Gastrocnemius medialis (tissue), 4 donors: ENCODE measurements at places on chromosomes 7 and 10. TPM values are rescaled to one million over a fixed set of nuclear protein-coding genes. Genes with fewer than 3 reads are reported as not detected.

DNA sequence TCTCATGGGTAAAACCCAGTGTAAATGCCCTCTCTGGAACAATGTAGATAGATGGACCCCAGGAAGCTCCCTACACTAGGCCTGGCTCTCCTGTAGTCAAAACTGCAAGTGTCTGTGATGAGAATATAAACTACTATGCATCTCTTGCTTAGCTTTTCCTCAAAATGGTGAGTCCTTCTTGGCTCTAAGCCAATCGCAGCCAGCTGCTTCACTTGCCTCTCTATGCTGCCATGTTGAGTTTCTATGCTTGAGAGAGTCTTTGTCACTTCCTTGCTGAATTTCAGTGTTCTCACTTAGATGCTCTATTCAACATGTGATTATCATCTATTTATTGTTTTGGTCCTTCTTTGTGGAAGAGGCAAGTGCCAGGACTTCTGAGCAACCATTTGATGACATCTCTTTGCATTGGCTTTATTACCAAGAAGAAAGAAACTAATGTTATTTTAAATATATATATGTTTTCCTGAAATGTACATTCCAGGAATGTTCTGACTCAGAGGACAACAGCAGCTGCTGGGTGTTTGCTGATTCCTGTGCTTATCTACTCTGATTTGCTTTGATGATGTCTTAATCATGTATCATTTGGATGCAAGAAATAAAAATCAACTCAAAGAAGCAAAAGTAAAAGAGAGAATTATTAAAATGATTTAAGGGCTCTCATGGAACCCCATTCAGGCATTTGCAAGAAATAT lies 16.6 kb downstream of the TAS2R40 start:
- no peak overlapping the region for H3K4me3 ChIP-seq
- H3K27ac ChIP-seq: no peak overlapping the region
- DNase-seq: no peak
- H3K4me1 ChIP-seq: peaks cover 4% of the 10 kb centered on the region
- no peaks in the 10 kb centered on the region for H3K27me3 ChIP-seq
- H3K36me3 ChIP-seq: no peaks in the 10 kb centered on the region

DNA sequence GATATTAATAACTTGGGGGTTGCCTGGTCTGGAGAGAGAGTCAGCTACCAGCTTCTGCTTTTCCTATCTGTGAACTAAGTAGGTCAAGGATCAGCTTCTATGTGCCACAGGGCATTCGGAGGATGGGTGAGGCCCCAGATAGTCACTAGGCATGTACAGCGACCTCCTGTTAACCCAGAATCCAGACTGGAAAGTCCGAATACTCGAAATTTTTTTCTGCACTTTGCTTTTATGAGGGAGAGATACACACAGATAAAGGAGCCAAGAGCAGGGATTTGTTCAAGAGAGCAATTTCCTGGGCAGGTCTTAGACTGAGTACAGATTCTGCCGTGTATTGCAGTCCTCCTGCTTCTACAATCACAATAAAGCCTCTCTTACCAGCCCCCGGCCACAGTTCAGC lies 54.2 kb downstream of the EMX2 start:
- no peaks in the 10 kb centered on the region for H3K27me3 ChIP-seq
- H3K36me3 ChIP-seq: no peaks in the 10 kb centered on the region
- no peak overlapping the region for H3K4me3 ChIP-seq
- no peaks in the 10 kb centered on the region for H3K4me1 ChIP-seq

GRCh38 chr10:4670737-4671136 lies 155.3 kb upstream of the AKR1E2 start:
- peak overlapping the region; percentile 42 for H3K27ac ChIP-seq
- no peak overlapping the region for H3K4me3 ChIP-seq
- no peaks in the 10 kb centered on the region for H3K27me3 ChIP-seq
- no peak for DNase-seq
- peaks cover 7% of the 10 kb centered on the region for H3K4me1 ChIP-seq

GRCh38 chr10:78867555-78867939 lies 201.2 kb upstream of the ZMIZ1 start:
- H3K4me3 ChIP-seq: no peak overlapping the region
- no peaks in the 10 kb centered on the region for H3K27me3 ChIP-seq
- H3K27ac ChIP-seq: no peak overlapping the region

DNA sequence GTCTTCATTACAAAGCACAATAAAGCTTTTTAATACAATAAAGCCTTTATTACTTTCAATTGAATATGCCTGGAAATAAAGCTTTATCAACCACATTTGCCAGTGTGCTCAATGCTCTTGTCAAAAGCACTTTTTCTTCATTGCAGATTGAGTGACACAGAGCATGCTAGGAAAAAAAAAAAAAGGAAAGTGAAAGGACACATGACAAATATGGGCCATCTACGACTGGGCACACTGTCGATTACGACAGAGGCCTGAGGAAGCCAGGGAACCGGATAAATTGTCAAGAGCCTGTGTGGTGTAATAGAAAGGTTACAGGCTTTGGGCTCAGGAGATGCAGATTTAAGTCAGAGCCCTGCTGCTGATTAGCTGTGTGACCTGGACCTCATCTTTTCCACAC lies 84.8 kb upstream of the LRGUK start:
- no peaks in the 10 kb centered on the region for H3K27me3 ChIP-seq
- no peak overlapping the region for H3K27ac ChIP-seq
- H3K36me3 ChIP-seq: no peaks in the 10 kb centered on the region
- no peak for DNase-seq
- H3K4me3 ChIP-seq: no peak overlapping the region
- H3K4me1 ChIP-seq: no peaks in the 10 kb centered on the region

DNA sequence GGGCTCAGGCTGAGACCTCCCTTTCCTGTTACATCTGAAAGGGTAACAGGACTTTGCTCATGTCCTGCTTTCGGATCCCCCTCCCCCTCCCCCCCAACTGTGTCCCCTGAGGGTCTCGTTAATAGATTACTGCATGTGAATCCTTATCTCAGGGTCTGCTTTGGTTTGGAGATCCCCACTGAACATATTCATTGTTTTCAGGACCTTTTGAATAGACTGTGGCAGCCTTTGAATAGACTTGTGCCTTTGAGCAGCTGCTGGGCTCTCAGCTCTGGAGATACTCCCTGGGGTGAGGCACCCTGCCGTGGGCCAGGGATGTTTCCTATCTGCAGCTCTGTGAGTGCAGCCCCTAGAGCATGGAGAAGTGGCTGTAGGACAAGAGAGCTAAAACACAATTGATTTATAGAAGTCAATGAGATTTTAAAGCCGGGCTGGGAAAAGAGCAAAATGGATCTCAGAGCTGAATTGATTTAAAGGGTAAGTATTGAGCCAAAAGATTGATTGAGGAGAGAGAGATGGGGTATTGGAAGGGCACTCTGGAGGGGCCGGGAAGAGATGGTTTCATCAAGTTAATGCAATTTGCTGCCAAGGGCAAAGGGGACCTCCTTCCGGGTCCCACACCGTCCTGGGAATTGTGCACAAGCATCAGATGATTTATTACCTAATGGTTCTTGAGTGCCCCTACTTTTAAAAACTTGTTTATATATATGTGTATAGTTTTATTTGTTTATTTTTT lies 9.9 kb downstream of the ARHGAP22 start:
- no peaks in the 10 kb centered on the region for H3K36me3 ChIP-seq
- no peaks in the 10 kb centered on the region for H3K4me1 ChIP-seq
- no peak overlapping the region for H3K27ac ChIP-seq
- no peak for DNase-seq
- H3K27me3 ChIP-seq: no peaks in the 10 kb centered on the region
- H3K4me3 ChIP-seq: no peak overlapping the region

DNA sequence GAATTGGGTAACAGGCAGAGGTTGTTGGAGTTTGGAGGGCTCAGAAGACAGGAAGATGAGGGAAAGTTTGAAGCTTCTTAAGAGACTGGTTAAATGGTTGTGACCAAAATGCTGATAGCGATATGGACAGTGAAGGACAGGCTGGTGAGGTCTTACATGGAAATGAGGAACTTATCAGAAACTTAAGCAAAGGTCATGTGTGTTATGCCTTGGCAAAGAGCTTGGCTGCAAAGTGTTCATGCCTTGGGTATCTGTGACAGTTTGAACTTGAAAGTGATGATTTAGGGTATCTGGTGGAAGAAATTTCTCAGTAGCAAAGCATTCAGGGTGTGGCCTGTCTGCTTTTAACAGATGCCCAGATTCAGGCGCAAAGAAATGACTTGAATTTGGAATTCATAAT lies 64.5 kb upstream of the EEPD1 start:
- no peak overlapping the region for H3K4me3 ChIP-seq
- H3K4me1 ChIP-seq: peaks cover 4% of the 10 kb centered on the region
- H3K27ac ChIP-seq: no peak overlapping the region
- no peaks in the 10 kb centered on the region for H3K27me3 ChIP-seq
- DNase-seq: no peak

DNA sequence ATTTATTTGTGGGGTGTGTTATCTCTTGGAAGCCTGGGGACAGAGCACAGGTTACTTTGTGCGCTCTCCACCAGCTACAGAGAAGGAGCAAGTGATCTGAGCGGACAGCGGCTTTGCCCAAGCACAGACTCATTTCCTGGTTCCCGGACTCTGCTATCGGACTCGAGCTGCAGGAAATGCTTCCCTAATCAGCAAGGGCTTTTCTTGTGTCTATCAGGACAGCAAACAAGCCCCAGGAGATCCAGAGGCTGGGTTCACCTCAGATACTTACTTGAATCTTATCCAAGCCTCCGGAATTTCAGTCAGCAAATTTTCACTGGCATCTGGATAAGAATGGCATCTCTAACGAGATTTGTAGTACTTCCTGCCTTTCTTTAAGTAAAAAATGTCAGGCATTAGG lies 27.8 kb downstream of the MRC1 start:
- no peak for DNase-seq
- no peak overlapping the region for H3K27ac ChIP-seq
- H3K36me3 ChIP-seq: no peaks in the 10 kb centered on the region
- H3K4me3 ChIP-seq: peak overlapping the region; percentile 2
- H3K4me1 ChIP-seq: peaks cover 5% of the 10 kb centered on the region

DNA sequence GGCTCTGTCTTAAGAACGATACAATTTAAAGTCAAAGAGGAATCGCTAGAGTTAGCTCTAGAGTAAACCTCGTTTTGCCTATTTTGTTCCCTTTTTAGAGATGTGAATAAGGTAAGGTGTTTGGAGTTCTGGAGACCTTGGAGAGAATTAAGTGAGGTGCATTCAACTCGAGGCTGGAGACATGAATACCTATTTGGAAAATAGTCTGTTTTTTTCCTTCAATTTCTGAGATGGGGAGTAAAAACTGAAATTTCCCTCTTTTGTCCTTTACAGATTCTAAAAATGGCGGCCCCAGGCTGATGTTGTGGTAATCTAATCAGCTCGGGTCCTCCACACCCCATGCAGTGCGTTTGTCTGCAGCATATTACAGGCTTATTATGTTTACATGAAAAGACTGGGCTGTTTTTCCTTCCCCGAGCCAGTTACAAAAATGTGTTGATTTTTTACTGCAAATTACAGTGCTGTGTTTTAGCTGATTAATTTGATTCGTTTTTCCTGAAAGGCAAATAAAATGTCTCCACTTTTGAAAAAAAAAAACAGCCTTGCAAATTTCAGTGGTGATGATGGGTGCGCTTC lies 1.5 kb downstream of the KMT2E start:
- peak overlapping the region; percentile 100 for H3K27ac ChIP-seq
- peaks cover 53% of the 10 kb centered on the region for H3K4me1 ChIP-seq
- H3K36me3 ChIP-seq: no peaks in the 10 kb centered on the region
- H3K27me3 ChIP-seq: no peaks in the 10 kb centered on the region
- peak overlapping the region; percentile 88 for H3K4me3 ChIP-seq
- peak; percentile 33 for DNase-seq

- no peak overlapping the region for H3K27ac ChIP-seq
- H3K4me3 ChIP-seq: no peak overlapping the region
- DNase-seq: no peak
- H3K36me3 ChIP-seq: no peaks in the 10 kb centered on the region
These were observed 38.8 kb downstream of the RAMP3 start for GRCh38 chr7:45196374-45196773.

DNA sequence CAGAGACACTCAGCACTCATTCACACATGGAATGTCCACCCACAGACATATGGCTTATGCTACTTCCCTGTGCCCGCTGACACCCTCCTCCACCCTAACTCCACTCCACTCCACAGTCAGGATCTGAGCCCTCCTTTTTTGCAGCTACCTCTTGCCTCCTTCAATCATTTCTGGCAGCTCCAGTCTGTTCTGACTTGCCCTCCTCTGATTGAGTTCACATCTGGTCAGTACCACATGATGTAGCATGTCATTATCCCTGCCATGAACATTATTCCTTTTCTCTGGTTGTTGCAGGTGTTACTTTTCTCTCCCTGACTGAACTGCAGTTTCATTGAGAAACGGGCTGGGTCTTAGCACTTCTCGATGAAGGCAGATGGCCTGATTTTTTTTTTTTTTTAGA lies 130.1 kb upstream of the EGR2 start:
- H3K4me1 ChIP-seq: no peaks in the 10 kb centered on the region
- H3K27ac ChIP-seq: no peak overlapping the region
- H3K4me3 ChIP-seq: no peak overlapping the region
- no peaks in the 10 kb centered on the region for H3K27me3 ChIP-seq

DNA sequence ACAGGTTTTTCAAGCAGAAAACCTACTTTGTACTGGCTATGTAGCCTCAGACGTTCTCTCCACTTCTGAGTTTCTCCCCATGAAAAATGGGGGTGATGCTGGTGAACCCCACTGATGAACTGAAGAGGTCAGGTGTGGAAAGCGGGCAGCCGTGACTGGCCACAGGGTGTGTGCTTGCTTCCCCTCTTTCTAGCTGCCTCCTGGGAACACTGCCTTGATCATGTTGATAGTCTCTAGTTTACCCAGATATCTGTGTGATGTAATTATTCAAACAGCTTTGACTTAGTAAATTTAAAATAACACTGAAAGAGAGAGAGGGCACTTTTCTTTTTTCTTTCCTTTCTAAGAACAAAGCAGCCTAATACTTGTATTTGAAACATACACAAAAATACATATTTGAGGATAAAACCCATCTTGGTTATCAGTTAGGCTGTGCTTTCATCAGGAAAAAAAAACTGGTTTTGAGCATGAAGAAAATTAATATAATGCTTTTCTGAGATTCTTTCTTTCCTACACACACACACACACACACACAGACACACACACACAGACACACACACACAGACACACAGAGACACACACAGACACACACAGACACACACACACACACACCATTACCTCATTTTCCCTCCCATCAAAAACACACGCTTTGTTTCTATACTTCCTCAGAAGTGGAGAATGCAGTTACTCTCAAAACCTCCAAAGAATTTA lies 76.7 kb downstream of the MACC1 start:
- H3K36me3 ChIP-seq: no peaks in the 10 kb centered on the region
- H3K27ac ChIP-seq: no peak overlapping the region
- DNase-seq: no peak
- H3K4me3 ChIP-seq: no peak overlapping the region
- no peaks in the 10 kb centered on the region for H3K27me3 ChIP-seq

Gene ANKRD1
- 53.6 TPM for total RNA-seq

Gene COL13A1
- 6.9 TPM for total RNA-seq

Gene STEAP1B
- total RNA-seq: 0.61 TPM

Gene GPNMB
- 19.3 TPM for total RNA-seq

Gene IGFBP1
- 3.6 TPM for total RNA-seq

Gene GDF2
- total RNA-seq: not detected

Gene LIPM
- not detected for total RNA-seq

Gene TUBB8
- total RNA-seq: not detected
